ENCODE measurements at places on chromosomes 7 and 10.

DNA sequence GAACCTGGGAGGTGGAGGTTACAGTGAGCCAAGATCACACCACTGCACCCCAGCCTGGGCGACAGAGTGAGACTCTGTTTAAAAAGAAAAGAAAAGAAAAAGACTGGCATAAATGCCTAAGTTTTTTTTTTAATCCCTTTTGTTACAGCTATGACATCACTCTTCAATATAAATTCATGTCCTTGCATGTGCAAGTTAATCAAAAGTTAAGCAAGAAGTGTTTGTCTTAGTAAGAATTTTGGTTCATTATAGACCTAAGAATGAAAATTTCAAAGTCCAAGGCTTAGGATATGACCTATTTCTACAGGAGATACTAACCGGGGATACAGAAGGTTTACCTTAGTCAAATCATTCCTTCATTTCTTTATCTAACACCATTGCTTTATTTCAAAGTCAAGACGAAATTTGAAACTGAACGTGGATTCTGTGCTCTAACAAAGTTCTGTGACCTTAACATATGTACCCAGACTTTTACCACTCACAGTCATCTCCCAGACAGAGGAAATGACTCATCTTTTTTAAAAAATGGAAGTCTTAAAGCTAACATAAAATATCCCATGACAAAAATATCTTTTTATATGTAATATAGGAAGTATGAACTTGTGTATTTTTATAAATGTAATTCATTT, 29.3 kb upstream of the ITGB8 start:
- DNase-seq: no peak

GRCh38 chr7:2979951-2980350, 63.7 kb downstream of the CARD11 start:
- DNase-seq: no peak

DNA sequence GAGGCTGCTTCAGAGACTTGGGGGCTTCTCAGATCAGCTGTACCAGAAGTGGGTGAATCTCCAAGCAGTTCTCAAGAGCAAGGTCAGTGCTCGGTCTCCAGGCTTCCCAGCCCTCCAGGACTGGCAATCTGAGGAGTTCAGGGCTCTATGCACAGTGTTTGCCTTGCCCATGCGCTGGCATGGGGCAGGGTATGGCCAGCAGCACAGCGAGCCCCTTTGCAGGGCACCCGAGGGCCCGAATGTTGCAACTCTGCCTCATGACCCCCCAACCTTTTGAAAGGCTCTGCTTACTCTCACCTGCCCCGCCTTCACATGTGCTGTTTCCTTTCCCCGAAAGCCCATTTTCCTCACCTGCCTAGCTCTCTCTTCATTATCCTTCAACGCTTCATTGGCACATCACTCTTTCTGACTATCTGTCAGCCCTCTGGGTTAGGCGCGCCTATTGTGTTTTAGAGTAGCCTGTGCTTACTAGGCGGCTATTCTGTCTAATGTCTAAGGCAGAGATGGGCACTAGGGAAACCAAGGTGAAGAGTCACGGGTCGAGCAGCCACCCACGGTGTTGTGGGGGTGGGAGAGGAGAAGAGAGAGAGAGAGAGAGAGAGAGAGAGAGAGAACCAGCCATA, 83.6 kb downstream of the WDFY4 start:
- no peak for DNase-seq

GRCh38 chr7:151013733-151014497, 10.4 kb downstream of the ATG9B start:
- peak; percentile 53 for DNase-seq

DNA sequence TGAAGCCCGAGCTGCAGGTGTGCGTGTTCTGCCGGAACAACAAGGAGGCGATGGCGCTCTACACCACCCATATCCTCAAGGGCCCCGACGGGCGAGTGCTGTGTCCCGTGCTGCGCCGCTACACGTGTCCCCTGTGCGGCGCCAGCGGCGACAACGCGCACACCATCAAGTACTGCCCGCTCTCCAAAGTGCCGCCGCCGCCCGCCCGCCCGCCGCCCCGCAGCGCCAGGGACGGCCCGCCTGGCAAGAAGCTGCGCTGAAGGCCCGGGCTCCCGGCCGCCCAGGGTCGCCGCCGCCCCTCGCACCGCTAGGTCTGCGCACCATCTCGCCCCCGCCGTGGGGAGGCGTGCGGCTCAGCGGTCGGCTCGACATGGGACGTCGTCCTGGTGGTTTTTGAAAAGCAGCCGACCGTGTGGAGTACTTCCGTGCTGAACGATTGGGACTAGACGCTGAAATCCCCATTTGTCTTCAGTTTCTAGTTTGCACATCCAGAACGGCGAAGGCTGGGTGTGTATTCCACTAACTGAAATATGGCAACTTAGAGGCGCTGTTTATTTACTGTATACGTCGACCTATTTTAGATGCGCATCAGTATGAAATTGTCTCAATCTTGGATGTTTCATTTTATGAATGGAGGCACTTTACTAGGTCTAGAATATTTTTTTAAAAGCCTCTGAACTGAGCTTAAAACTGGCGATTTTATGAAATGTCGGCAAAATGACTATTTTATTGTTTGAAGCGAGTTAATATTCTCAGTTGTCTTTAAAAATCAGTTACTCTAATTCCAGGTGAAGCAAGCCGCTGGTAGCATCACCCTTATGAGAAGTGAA, 1.1 kb downstream of the NANOS1 start:
- DNase-seq: no peak

GRCh38 chr7:152551304-152552036, 115.7 kb upstream of the KMT2C start:
- no peak for DNase-seq

DNA sequence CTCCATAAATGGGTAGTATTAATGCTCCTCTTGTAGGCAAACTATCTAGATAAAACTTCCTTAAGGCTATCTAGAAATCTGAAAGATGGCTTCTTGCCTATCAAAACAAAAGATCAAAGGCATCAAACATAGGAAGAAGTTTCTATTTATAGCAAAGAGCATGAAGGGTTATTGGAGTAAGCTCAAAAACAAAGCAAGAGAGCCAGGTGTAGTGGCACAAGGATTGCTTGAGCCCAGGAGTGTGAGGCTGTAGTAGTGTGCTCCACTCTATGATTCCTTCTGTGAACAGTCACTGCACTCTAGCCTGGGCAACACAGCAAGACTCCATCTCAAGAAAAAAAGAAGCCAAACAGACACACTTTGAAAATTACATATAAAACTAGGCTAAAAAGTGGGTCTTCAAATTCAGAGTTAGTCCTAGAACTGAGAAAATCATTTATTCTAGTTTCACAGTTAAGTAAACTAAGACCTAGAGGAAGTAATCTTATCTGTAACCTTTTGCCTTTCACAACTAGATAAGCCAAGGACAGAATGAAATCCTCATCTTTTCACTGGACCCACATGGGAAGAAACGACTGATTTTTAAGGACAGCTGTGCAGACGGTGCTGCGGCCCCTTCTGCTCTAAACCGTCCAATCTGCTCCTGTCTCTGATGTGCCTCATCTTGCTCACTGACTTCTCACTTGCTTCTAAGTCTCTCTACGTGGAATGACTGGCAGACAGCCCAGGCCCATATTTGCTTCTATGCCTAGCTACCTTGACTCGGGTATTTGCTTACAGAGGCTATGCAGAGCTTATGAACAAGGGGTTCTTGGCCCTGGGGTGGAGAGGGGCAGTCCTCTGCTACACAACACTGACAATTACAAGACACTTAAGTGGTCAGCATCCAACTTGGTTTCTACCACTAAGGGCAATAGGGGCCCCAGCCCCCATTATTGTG, 50.0 kb downstream of the ESYT2 start:
- DNase-seq: no peak

DNA sequence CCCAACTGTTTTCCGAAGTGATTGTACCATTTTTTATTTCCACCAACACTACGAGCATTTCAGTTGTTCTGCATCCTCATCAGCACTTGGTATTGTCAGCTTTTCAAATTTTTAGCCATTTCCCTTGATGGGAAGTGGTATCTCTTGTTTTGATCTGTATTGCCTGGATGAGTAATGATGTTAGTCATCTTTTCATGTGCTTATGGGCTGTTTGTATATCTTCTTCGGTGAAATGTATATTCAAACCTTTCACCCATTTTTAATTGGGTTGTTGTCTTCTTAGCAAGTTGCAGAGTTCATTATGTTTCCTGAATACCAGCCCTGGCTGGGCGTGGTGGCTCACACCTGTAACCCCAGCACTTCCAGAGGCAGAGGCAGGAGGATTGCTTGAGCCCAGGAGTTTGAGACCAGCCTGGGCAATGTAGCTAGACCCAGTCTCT, 22.1 kb downstream of the CLIP2 start:
- DNase-seq: no peak

DNA sequence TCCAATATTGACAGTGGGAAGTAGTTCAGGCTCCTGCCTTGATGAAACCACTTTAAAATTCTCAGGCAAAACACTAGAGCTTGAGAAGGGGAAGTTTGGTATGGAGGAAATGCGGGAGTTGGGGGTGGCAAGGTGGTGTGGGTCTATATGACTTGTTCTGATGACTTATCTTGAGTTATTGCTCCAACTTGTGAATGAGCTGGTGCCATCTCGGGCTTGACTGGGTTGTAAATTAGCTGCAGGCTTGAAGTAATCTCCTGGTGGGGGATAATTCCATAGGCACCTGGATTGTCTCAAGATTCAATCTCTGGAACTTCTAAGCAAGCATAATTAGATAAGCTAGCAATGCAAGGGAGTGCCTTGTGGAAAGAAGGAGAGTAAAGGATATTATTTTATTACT, 29.0 kb downstream of the MRPL32 start:
- no peak for DNase-seq

DNA sequence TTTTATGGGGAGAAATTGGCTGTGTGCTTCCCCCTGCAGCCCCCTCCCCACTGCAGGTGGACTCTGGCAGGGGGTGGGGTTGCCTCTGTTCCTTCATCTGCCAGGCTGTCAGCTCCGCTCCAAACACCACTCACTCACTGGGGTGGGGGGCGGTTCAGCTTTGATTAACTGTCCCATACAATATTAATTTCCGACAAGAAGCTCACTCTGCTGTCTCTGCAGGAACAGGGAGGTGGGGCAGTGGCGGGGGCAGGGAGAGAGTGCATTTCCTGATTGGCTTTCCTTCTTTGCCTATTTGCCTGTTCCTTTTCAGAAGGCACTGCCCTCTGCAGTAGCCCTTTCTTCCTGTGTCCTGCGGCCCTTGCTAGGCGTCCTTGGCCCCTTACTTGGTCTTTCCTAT, 500.8 kb downstream of the PLXNA4 start:
- no peak for DNase-seq

DNA sequence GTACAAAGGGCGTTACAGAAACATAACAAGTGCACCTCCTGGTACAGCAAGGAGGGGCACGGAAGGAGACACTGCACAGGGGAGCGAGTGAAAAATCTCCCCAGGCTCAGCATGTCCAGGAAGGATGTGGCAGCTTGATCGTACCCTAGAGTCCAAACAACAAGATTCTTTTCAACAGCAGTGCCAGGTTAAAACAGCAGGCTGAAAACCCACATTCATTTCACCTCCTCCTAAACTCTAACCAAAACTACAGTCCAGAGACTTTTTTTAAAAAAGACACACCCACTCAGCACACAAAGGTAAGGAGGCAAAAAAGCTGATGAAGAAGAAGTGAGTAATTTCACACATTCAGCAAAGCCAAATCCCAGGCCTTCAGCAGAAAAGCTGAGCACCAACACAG, 138.8 kb downstream of the SFMBT2 start:
- DNase-seq: no peak

- DNase-seq: no peak
Observed at GRCh38 chr7:108027239-108027638, 24.3 kb upstream of the LAMB1 start.

DNA sequence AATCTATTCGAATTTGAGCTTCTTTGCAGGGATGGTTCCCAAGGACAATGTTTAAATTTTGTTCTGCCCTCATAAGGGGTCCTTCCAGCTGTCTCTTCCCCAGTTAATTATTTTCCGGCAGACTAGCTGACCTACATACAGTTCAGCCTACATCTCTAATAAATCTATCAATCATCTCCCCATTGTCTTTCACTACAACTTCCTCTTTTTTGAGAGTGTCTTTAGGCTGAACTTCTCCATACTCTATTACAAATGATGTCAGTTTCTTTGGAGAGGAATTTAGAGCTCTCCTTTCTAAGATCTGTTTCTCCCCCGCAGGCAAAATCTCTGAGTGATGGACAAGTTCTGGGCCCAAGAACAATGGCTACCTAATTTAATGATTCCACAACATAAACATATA, 122.2 kb downstream of the PCLO start:
- no peak for DNase-seq

DNA sequence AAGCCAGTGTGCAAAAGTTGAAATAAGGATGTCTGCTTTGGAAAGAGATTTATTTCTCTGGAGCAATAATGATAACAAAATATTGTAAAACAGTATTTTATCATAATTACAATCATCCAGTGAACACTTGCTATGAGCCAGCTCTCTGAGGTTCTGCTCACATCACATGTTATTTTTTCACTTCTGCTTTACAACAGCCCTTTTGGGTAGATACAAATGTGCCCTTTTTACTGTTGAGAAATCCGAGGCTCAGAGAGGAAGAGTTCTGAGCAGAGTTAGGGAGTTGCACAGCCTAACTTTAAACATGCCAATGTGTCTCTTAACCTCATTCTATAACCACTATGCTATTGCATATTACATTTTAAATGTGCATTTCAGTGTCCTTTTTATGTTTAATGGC, 232.6 kb upstream of the CDC14C start:
- DNase-seq: no peak

DNA sequence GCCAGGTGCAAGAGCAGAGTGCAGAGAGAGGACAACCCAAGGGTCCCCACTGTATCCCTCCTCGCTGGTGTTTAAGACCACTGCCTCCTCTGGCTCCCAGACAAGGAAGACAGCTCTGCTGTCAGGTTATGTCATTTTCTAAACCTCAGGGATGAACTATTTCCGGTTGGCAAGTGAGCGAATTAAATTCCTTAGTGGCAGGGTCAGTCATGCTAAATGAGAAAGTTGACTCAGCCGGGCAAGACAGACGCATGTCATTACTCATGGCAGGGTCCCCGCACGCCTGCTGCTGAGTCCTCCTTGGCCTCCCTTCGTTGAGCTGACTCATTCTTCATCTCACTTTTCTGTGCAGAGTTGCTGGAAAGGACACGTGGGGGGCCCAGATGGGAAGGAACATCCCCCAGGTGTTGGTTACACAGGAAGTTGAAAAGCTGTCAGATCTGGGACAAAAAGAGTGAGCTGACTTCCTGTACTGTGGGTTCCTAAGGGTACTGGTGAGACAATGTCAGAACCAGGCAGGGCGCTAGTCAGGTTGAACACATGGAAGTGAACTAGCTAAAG, 47.1 kb upstream of the UCN3 start:
- DNase-seq: peak; percentile 71

DNA sequence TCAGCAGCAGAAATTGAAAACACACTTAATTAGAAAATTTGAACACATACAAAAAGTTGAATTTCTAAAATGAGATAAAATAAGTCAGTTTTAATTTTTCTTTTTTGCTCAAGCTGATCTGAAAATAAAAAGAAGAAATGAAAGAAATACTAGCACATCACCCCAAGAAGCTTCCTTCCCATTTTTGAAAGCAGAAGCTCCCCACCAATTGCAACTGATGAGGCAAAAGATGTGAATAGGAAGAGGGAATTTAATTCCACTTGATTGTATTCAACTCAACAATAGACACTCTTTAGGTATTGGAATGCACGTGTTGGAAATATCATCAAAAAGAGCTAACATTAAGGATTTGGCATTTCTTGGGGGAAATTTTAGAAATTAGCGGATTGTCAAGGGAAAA, 175.8 kb downstream of the TRIL start:
- no peak for DNase-seq

- peak; percentile 35 for DNase-seq
Observed at GRCh38 chr10:89391907-89392756, at the start of gene IFIT1. TSS of gene IFIT1 (plus strand) at chr10:89392623. CDS start at chr10:89392713, 90 bp downstream.

GRCh38 chr7:103504505-103505135, 58.6 kb upstream of the SLC26A5 start:
- DNase-seq: no peak

- no peak for DNase-seq
Observed at GRCh38 chr10:63210611-63211196, 77.6 kb downstream of the NRBF2 start.
